Upper lobe of right lung (tissue), 1 donor: ENCODE measurements at places on chromosomes 7 and 10. TPM values are rescaled to one million over a fixed set of nuclear protein-coding genes. Genes with fewer than 3 reads are reported as not detected.

FAM53B gene
- 31.4 TPM for total RNA-seq

LRMDA gene
- total RNA-seq: 20.0 TPM

SPDYE3 gene
- not detected for total RNA-seq

LIPM gene
- total RNA-seq: not detected

GIMAP6 gene
- 61.7 TPM for total RNA-seq

PDE6C gene
- total RNA-seq: not detected

POLR2J2 gene
- total RNA-seq: 14.1 TPM

HIF1AN gene
- total RNA-seq: 36.8 TPM

ASZ1 gene
- total RNA-seq: not detected

ALOX5 gene
- 128 TPM for total RNA-seq

GARIN1A gene
- 2.1 TPM for total RNA-seq

FANK1 gene
- 2.6 TPM for total RNA-seq

BHLHA15 gene
- 0.81 TPM for total RNA-seq

PWWP2B gene
- 26.0 TPM for total RNA-seq

CYP3A7 gene
- total RNA-seq: 1.6 TPM

WNT8B gene
- not detected for total RNA-seq

VSTM4 gene
- 19.5 TPM for total RNA-seq

SGCE gene
- total RNA-seq: 74.1 TPM

EBLN1 gene
- not detected for total RNA-seq

C10orf105 gene
- total RNA-seq: 0.52 TPM

NKX6-2 gene
- not detected for total RNA-seq

TMEM213 gene
- total RNA-seq: 9.6 TPM

NEUROG3 gene
- total RNA-seq: not detected
